ENCODE measurements at places on chromosomes 6 and 20.

- DNase-seq: no peak
Observed at GRCh38 chr6:42530751-42531150, 33.1 kb upstream of the UBR2 start.

DNA sequence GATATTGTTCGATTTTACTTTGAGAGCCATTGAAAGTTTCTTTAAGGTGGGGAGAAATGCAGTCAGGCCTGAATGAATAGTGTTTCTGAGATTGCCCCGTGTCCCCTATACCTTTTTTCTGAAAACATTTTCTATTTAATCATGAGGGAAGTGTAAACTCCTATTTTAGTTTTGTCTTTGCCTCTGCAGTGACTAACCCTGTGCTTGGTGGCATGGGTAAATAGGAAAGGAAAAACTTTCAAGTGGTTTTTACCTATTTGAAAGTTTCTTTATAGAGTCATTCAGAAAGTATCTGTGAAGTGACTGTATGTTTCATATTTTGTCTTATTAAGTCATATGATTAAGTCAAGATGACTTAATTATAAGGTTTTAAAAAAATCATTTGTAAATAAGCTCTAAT is 14.5 kb downstream of the SNRNP48 start:
- DNase-seq: no peak

DNA sequence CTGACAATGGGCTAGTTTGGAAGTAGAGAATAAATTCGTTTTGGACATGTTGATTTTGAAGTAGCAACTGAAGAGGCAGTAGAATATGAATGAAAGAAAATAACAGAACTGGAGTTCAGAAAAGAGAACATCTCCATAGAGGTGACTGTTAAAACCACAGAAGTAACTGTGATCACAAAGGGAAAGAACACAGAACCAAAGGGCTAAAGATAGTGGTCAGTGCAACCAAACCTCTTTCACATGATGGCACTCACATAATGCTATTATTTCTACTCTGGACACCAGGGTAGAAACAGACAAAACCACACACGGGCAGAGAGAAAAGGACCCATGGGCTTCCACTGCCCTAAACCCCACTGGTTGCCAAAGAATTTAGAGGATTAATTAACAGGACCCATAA is 58.5 kb downstream of the CDK19 start:
- no peak for DNase-seq

GRCh38 chr20:37185686-37186085 is 6.3 kb upstream of the MROH8 start:
- DNase-seq: no peak

- DNase-seq: no peak
Observed at GRCh38 chr6:165725201-165725600, 62.2 kb upstream of the PDE10A start.

GRCh38 chr6:14273191-14273590 is 155.6 kb downstream of the CD83 start:
- DNase-seq: no peak

GRCh38 chr20:45489083-45489531 is 19.6 kb downstream of the WFDC2 start:
- no peak for DNase-seq

- no peak for DNase-seq
Observed at GRCh38 chr20:32574296-32575226, 10.6 kb downstream of the NOL4L start.

DNA sequence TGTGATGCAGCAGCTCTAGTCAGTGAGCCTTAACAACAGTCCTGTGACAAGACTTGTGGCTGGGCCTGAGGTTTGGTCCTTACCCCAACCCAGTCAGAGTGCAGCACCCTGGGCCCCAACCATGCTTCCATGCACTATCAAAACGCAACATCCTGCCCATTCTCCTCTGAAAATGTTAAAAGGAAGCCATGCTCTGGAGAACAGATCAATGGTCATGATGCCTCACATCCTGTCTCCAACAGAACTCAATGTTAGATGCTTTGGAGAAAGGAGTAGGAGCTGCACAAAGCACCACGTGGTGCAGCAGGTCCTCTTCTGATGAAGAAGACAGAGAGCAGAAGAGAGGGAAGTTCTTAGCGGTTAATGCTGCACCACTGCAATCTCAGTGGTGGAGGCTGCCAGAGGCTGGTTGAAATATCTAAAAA is 41.9 kb downstream of the TRAM2 start:
- no peak for DNase-seq

GRCh38 chr20:61274326-61274725 is 22.3 kb downstream of the CDH4 start:
- no peak for DNase-seq

DNA sequence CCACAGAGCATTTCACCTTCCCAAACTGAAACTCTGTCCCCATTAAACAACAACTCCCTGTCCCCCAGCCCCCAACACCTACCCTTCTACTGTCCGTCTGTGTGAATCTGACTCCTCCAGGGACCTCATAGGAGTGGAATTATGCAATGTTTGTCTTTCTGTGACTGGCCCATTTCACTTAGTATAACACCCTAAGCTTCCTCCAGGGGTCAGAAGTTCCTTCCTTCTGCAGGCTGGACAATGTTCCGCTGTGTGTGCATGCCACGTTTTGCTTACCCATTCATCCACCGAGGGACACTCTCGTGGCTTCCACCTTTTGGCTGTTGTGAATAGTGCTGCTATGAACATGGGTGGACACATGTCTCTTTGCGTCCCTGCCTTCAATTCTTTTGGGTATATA is 37.6 kb upstream of the MPC1 start:
- no peak for DNase-seq

DNA sequence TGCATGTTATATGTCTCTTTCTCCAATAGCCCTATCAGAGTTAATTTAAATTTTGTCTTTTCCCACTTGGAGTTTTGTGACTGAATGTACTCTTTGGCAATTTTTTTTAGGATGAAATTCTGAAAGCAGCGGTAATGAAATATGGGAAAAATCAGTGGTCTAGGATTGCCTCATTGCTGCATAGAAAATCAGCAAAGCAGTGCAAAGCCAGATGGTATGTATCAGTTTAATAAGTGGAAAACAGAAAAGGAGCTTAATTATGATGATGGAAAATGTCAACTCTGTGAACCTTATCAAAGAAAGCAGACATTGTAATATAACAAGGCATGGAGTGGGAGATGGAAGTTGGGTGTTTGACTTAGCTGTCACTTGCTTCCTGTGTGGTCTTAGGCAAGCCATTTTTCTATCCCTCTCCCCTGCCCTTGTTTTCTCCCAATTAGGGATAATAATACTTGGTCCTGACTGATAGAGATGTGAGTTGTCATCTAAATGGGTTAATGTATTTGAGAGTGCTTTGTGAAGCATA is 2.7 kb downstream of the CDC5L start:
- DNase-seq: no peak

DNA sequence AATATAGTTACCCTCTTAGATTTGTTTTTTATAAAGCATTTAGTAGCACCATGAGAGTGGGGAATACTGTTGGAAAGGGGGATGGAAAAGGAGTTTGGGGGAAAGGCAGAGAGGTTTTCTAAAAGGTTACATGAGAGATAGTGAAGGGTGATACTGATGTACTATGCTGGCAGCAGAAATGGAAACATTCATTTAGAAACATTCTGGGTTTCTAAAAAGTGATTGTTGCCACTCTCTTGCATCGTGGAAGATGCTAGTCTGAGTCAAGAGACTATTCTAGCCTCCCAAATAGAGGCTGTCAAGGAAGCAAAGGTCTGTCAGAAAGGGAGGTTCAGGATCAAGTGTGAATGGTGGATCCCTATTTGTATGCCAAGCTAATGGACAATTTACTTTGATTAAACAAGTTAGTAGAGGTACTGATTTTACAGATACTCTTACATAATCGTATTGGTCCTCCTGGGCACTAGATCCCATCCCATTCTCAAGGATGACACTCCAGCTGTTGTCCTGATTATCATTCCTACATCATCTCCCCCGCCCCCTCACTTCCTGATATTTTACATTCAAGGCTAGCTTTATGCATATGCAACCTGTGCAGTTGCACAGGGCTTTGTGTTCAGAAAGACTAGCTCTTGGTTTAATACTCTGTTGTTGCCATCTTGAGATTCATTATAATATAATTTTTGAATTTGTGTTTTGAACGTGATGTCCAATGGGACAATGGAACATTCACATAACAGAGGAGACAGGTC is 15.4 kb upstream of the ABT1 start:
- no peak for DNase-seq

DNA sequence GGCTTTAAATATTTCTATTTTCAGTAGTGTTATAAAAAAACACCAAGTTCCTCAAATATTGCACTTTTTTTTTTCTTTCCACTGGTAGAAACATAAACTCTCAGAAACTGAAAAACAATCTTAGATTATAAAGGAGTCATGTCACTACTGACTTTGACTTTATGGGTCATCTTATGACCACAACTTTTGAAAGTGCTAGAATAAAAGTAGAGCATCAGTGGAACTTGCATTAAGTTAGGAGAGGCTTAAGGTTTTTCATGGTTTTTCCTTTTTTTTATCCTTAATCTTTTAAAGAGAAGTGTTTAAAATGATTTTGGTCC is 56.6 kb upstream of the SUPT3H start:
- DNase-seq: no peak

DNA sequence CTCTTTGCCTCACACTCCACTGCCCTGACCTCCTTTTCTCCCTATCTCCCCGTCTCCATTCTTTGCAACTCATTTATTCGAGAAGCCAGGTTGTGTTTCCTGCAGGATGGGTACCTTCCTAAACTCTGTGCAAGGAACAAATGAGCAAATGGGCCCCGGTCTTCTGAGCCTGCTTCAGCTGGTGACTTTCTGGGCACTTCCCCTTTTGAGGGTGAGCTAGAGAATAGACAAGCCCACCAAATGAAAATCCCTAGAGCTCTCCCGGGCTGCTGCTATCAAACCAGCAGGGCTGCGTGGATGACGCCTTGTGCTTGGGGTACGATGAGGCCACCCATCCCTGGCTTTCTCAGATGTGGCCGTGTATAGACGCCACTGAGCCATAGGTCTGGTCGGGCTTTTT is 91.0 kb upstream of the FOXA2 start:
- DNase-seq: no peak

GRCh38 chr6:168778201-168778600 is 337.2 kb downstream of the SMOC2 start:
- no peak for DNase-seq

Data from stimulated activated CD8-positive, alpha-beta memory T cell treated with anti-CD3 and anti-CD28 coated beads, Interleukin-12 subunit alpha, Interleukin-12 subunit beta, amount 100 ng/mL, for 4 hours (primary cell).